ENCODE measurements at places on chromosomes 7 and 10. TPM values are rescaled to one million over a fixed set of nuclear protein-coding genes. Genes with fewer than 3 reads are reported as not detected.

TSPAN12 gene
- 0.72 TPM for total RNA-seq

TCAF2 gene
- 3.3 TPM for total RNA-seq

NPTX2 gene
- total RNA-seq: under 0.01 TPM

TMEM130 gene
- total RNA-seq: 1.1 TPM

C10orf105 gene
- total RNA-seq: under 0.01 TPM

MALRD1 gene
- total RNA-seq: 1.1 TPM
